ENCODE measurements at places on chromosomes 2 and 18. TPM values are rescaled to one million over a fixed set of nuclear protein-coding genes. Genes with fewer than 3 reads are reported as not detected.

The DSC1 gene
- not detected for total RNA-seq

The CIB4 gene
- not detected for total RNA-seq

The SESTD1 gene
- 14.3 TPM for total RNA-seq

The MYOM1 gene
- total RNA-seq, result 2.4 TPM

The CYTIP gene
- total RNA-seq, result 206 TPM

GRCh38 chr2:108074946-108075345 lies 88.6 kb downstream of the SLC5A7 start:
- DNase-seq, result no peak

GRCh38 chr18:76281565-76281964 lies 213.5 kb downstream of the ZNF516 start:
- DNase-seq, result no peak

DNA sequence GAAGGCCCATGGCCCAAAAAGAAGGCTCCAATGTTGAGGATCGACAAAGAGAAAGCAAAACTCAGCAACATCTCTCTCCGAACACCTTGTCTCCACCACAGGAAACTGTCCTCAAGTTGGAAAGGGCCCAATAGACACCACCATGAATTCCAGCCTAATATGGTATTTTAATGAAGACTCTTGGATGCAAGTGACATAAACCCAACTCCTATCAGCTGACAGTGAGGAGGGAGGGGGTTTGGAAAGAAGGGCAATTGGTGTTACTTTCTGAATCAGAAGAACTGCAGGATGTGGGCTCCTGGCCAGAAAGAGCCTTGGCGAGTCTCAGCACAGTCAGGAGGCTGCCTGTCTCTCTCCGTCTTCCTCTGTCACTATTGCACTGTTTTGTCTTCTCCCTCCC lies 40.3 kb upstream of the SIGLEC15 start:
- DNase-seq, result no peak

GRCh38 chr2:96164459-96165184 lies 19.4 kb upstream of the DUSP2 start:
- DNase-seq, result peak; percentile 66

DNA sequence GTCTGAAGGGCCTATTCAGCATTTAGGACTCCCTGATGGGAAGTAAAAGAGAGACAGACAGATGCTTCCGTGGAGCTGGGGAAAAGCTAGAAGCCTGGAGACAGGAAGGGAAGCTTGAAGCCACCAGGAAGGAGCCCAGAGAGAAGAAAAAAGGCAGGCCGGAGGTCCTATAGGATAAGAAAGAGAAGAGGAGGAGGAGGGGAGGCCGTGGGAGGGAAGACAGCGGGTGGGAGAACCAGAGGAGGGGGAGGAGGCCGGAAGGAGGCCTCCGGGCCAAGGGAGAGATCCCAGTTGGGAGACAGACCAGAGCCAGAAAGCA lies 107.1 kb upstream of the PKDCC start:
- DNase-seq, result no peak

DNA sequence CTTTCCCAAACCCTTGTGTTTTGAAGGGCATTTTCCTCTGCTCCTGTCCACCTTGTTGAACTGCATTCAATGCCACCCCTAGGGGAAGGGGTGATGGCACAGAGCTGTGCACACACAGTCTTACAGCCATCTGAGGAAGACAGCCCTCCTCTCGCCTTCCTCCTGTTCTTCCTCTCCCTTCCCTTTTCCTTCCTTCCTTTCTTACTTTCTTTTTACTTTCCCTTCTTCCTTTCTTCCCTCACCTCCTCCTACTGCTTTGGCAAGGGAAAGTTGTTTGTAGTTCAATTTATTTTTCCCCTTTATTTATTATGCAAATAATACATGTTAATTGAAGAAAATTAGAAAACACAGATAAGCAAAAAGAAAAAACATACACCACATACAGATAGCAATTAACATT lies 99.4 kb downstream of the CDH20 start:
- DNase-seq, result no peak

Data from activated T-helper 2 cell treated with anti-CD3 and anti-CD28 coated beads, Interferon-gamma antibody, Interleukin-2, Interleukin-4, amounts not matched to agents 10 μg/mL and 5 μg/mL and 100 μg/mL, durations not matched to agents 14 hours and 24 hours and 36 hours (primary cell).